ENCODE measurements at places on chromosomes 2 and 18.

GRCh38 chr18:76435316-76435989, 59.6 kb downstream of the ZNF516 start:
- no peak for DNase-seq

DNA sequence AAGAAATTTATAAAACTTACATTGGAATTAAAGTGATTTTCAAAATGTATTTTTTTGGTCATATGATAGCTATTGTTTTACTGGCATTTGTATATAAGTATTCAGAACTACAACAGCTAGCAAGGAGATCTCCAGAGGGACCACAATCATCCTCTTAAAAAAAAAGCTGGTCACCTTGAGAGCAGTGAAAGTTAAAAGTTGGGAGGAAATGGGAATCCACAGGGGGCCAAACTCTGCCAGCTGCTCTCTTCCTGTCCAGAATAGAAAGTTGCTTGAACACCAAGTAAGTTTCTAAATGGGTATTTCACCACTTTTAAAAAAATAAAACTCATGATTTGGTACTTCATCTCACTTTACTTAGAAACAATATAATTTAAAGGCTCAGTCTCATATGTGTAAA, 1025.1 kb downstream of the LRP1B start:
- DNase-seq = no peak

DNA sequence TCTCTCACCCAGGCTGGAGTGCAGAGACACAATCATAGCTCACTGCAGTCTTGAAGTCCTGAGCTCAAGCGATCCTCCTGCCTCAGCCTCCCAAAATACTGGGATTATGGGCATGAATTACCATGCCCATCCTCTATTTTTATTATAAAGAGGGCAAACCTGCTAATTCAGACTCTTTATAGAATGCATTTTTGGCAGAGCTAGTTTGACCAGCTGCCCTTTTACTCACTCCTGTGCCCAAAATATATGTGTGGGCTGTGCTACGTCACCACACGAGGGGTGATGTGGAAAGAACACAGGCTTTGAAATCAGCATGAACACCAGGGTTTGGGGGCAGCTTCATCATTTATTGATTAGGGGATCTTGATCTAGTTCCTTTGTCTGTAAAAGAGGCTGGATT, 137.8 kb downstream of the CLIP4 start:
- no peak for DNase-seq

DNA sequence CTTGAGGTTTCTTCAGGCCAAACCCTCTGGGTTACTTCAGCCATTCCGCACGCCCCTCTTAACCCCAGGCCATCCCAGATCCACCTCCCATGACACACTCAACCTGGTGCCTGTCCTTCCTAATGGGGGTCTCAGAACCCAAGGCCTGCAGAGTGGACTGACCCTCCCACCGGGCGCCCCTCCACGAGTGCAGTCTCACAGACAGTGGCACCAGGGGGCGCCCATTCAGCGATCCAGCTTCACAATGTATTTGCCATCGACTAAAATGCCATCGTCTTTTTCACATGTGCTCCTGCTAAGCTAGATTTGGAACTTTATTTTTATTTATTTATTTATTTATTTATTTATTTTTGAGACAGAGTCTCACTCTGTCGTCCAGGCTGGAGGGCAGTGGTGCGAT, 38.5 kb downstream of the INPP5D start:
- peak; percentile 18 for DNase-seq

GRCh38 chr2:1156059-1156458, 205.4 kb downstream of the SNTG2 start:
- no peak for DNase-seq

- DNase-seq = no peak
Observed at GRCh38 chr2:25286025-25286400, 55.7 kb downstream of the DNMT3A start.

- no peak for DNase-seq
Observed at GRCh38 chr18:7020995-7021777, 96.4 kb downstream of the LAMA1 start.
